ENCODE measurements at places on chromosomes 6 and 20.

DNA sequence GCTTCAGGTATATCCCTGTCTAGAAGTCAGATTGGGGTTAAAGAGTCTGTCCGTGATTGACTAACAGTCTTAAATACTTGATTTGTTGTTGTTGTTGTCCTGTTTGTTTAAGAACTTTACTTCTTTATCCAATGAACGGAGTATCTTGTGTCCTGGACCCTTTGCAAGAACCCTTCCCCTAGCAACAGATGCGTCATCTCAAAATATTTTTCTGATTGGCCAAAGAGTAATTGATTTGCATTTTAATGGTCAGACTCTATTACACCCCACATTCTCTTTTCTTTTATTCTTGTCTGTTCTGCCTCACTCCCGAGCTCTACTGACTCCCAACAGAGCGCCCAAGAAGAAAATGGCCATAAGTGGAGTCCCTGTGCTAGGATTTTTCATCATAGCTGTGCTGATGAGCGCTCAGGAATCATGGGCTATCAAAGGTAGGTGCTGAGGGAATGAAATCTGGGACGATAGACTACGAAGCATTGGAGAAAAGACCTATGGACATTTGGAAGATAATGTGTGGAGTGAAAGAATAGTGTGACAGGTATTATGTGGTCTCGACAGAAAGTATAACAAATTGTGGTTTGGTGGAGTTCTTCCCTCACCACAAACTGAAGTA is at the start of gene HLA-DRA:
Gene HLA-DRA (plus strand): TSS at position 286 of the 613 bp plus-strand sequence. CDS start 64 bp downstream, at position 350.
- DNase-seq: peak; percentile 17

- peak; percentile 96 for DNase-seq
Measured at GRCh38 chr20:34713194-34713943, 9.2 kb downstream of the TP53INP2 start.

DNA sequence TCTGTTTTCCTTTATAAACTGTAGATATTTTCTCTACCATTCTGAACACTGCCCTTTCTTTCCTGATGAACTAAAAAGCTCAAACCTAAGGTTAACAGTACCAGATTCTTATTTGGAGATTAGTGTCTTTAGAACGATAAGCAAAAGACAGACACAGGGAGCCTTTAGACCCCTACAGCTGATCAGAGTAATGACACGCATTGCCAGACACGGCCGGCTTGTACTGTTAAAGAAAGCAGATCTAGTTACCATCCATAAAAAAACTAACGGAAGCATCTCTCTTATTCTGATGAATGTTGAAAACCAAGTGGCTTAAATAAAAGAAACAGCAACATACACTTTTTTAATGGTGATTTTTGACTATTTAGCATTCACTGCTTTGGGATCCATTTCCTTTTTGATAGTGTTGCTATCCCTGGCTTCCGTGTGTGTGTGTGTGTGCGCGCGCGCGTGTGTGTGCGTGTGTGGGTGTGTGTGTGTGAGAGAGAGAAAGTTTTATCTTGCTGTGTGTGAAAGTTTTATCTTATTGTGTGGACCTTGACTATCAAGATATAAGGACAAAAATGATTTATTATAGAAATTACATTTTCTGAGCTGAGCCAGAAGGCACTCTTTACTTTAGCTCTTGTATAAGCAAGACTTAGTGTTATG is 95.6 kb upstream of the SLC35B3 start:
- no peak for DNase-seq

- no peak for DNase-seq
Measured at GRCh38 chr6:108846101-108846500, 2.1 kb upstream of the ARMC2 start.

GRCh38 chr20:1417273-1417672 is 24.4 kb upstream of the FKBP1A start:
- no peak for DNase-seq

DNA sequence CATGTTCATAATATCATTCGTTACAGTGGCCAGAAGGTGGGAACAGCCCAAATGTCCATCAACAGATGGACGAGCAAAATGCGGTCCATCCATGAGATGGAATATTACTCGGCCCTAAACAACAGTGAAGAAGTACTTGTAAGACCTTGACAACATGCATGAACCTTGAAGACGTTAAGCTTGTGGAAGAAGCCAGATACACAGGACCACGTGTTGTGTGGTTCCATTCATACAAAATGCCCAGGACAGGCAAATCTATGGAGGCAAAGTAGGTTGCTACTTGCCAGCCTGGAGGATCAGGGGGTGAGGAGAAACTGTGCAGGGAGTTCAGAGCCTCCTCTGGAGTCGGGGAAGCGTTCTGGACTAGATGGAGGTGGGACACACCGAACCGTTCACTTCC is 207.1 kb downstream of the ERMARD start:
- no peak for DNase-seq

GRCh38 chr6:148830614-148831013 is 83.8 kb downstream of the UST start:
- DNase-seq: no peak

DNA sequence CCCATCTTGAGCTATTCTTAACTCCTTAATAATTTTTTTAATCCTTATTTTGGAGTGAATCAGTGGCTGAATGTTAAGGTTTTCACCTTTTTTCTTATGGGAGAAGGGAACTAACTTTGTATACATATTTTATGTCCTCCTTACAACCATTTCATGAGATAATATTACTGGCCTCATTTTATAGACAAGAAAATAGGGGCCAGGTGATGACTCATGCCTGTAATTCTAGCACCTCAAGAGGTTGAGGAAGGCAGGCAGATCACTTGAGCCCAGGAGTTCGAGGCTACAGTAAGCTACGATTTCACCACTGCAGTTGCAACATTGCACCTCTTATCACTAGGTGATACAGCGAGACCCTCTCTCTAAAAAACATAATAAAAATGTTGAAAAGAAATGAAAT is 128.7 kb downstream of the TMEM242 start:
- DNase-seq: no peak

GRCh38 chr6:36853325-36853724 is 14.1 kb upstream of the CPNE5 start:
- DNase-seq: peak; percentile 40

GRCh38 chr6:128882991-128883611 is at the start of gene LAMA2:
Gene LAMA2 (plus strand): TSS chr6:128883138. CDS start chr6:128883246, 108 bp downstream.
- DNase-seq: peak; percentile 7

GRCh38 chr6:89667872-89668556 is 29.5 kb upstream of the LYRM2 start:
- no peak for DNase-seq

DNA sequence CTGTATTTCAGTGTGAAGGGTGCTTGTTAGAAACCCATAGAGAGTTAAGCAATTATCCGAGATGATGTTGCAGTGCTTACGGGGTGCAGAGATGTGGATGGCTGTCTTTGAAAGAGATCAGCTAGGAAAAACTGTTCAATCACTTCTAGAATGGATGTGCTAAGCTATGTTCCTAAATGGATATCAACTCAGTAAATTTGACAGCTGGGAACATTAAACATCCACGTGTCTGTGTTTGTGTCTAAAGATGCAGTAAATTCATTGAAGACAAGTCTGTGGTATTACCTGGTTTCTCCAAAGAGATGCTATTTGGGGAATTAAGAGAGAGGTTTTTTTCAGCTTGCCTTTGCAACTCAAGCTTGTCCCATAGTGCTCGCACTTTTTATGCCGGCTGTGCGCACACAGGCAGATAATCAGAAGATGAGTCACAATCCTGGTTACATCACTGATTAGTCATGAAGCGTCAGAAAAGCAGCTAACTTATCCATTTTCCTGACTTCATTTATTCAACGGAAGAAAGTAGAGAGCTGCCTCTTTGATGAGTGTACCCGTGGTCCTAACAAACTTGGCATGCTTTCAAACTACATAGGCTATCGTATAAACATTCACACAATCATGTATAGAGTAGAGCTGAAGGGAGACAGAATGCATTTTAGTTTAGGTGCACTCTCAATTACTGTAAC is 691.7 kb upstream of the SLC35B3 start:
- peak; percentile 23 for DNase-seq

GRCh38 chr6:9621276-9621675 is 793.6 kb downstream of the TFAP2A start:
- DNase-seq: no peak

DNA sequence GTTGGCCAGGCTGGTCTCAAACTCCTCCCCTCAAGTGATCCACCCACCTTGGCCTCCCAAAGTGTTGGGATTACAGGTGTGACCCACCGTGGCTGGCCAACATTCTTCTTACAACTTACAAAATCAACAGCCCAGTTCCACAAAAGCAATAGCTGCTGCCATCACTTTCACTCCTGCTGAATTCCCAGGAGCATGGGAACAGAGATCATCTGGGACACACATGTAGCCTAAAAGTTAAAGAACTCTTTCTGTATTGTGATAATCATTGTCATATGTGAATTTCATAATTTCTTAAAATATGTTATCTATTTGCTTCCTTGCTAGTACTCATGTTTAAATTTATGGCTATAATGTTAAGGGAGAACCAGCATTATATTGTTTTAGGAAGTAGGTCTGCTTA is 51.7 kb downstream of the NCOA6 start:
- no peak for DNase-seq

- DNase-seq: no peak
Measured at GRCh38 chr6:112235956-112236355, 18.4 kb downstream of the LAMA4 start.

GRCh38 chr6:109434456-109434855 is 6.0 kb downstream of the PPIL6 start:
- no peak for DNase-seq

GRCh38 chr6:170198298-170198697 is 92.6 kb downstream of the DLL1 start:
- no peak for DNase-seq

DNA sequence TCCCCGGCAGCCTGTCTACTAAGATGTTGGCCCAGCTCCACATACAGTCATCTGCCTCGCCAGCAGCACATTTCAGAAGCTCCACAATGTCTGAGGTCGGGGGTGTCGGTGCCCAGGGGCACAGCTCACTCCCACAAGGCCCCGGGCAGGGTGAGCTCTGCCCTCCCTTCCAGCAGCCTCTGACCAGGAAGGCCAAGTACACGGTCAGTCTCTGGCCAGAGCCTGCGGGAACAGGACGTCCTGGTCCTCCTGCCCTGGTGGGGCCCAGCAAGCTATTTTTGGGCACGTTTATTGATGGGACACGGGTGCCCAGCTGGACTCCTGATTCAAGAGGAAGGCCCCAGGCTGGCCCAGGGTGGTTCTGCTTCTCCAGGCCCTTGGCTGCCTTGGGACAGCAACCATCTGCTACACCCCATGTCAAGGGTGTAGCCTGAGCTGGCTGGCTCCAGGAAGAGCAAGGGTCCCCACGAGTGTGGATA is 114.9 kb upstream of the PTPN1 start:
- DNase-seq: peak; percentile 56

DNA sequence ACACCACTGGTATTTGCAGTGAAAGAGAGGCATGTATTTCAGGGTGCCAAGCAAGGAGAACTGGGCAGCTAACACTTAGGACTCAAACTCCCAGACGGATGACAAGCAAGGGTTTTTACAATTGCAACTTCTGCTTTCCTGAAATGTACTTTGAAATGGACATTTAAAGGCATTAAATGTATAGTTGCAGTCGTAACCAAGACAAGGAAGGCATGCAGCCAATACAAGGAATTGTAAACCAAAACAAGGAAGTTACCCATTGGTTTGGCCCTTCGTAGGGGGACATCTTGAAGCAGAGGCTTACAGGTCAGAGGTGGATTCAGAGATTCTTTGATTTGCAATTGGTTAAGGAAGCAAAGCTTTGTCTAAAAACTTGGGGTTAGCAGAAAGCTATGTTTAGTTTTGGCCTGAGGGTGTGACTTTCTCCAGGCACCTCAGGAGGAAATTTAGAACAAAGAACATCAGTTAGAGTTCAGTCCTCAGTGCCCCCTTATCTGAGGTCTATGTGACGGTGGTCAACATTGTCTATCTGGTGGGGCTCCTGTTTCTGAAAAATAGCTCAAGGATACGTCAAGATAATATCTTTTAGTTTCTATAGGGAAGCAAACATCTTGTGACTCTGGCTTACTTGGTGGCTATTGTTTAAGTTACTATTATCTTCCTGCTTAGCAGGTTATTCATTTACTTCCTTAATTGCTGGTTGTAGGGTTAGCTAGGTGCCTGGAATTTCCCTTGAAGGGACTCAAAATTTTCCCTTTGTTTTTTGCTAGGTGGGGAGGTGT is 266.0 kb downstream of the CD83 start:
- DNase-seq: no peak

DNA sequence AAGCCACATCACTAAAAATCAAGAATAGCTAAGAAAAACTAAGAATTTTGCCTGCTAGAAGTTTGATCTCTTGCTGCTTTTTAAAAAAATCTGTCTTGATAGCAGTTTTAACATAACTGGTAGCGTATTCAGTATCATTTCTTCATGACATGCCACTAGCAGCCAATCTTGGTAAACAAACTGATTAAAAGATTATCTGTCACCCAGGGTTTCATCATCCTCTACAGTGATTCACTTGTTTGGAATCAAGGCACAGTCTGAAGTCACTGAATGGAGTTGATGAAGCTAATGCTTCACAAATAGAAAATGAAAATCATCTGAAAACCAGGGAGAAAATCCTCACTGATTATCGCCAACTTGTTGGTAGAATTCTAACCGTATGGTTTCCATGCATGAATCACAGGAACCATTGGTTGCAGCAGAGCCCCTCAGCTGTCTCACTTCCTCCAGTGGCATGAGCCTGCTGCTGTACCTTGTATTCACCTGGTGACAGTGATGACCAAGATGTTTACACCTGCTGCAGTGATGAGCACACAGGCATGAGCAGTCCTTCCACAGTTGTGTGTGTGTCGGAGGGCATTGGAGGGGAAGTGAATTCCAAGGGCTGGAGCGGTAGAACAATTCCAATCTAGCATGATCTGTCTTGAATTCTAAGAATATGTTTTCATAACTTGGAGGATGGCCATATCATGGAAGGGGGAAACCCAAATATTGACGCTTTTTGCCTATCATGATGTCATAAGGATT is 275.0 kb downstream of the KHDC1L start:
- peak; percentile 18 for DNase-seq

- DNase-seq: no peak
Measured at GRCh38 chr6:46186583-46186982, 15.8 kb upstream of the ENPP5 start.

GRCh38 chr6:14867802-14868201 is 378.1 kb upstream of the JARID2 start:
- DNase-seq: no peak

DNA sequence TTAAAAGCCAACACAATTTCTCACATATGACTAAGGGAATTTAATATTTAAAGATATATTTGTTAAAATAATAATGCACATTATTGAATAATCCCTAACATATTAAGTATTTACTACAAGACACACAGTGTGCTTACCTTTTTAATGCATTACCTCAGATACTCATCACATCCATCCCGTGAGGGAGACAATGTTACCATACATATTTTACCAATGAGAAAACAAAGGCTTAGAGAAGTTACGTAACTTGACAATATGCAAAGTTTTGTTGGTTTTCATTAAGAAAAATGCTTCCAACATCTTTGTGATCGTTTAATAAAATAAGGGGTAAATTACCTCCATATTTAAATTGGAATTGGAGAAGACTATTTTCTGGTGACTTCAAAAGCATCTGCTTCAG is 4.3 kb downstream of the IFNGR1 start:
- no peak for DNase-seq

Data from H54 (cell line).